NCI-H526 treated with DMSO at 0.1 percent for 48 hours (cell line): ENCODE measurements at places on chromosomes 7 and 10.

DNA sequence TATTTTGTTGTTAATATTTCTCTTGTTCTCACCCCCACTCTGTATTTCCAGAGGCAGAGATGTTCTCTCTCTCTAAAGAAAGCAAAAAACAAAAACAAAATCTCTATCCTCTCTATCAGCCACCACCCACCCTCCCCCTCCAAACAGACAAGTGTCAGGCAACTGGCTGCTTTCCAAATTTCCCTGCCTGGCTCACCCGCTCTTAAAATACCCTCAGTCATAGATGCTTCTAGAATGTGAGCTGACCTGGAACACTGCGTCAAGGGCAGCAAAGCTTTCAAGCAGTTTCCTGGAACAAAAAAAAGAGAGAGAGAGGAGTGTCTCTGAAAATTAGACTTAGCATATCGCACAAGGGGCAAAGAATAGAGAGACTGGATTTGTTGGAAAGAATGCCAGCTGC, 341.0 kb upstream of the ZMIZ1 start:
- no peak for DNase-seq

DNA sequence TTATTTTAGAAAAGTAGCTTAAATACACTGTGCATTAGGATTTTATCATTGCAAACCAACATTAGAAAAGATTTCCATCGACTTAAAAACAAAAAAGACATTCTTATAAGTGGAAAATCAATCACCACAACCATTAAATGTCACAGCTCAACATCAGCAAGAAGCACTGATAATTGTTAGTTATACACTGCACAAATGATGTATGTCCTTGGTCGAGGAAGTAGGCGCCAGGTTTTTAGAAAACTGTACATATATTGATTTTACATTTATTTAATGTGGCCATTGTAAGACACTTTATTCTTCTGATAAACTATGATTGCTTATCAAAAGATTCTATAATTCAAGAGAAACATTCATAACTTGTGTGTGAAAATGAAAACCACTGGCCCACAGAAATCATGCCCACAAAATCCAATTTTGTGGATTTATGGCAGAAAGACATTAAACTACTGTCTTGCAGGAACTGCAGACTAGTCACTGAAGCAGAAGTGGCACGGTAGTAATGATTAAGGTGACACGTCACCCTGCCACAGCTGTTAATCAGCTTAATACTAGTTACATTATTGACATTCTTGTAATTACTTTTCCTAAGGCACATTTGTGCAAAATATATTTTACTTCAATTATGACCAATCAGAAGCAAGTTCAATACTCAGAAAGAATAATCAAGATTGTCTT, 79.4 kb downstream of the VPS41 start:
- no peak for DNase-seq

DNA sequence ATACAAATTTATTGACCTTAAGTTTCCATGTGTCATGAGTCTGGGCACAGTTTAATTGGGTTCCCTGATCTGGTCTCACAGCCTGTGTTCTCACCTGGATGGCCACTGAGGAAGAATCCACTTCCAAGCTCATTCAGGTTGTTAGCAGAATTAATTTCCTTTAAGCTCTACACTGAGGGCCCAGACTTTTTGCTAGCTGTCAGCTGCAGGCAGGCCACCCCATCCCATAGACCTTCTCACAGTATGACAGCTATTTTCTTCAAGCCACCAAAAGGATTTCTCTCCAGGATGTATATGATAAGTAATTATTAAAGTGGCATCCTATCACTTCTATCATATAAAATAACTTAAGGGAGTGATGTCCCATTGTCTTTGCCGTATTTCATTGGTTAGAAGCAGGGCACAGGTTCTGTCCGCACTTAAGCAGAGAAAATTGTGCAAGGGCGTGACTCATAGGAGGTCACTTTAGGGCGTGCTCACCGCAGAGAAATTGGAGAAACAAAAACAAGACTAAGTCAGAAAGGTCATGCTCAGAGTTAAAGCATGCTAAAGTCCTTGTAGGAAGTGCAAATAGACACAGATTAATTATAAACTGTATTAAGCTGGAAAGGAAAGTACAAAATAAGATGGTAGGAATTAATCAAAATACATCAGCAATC, 109.9 kb downstream of the AHR start:
- no peak for DNase-seq

DNA sequence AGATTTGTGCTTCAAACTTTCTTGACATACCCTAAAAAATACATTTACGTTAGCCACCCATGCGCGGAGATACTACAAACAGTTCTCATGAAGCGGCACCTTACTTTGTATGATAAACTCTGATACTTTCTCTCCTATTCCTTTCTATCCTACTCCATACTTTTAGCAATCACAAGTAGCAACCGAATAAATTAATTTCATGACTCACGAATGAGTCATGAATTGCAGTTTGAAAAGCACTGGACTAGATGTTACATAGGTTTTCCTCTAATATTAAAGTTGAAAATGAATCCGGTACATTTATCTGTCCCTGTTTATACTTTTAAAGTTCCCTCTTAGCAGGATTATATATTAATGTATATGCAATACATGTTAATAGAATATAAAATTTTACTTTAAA, 67.6 kb downstream of the CUBN start:
- DNase-seq: no peak

- no peak for DNase-seq
Observed at GRCh38 chr10:112721080-112721698, 228.9 kb upstream of the TCF7L2 start.

DNA sequence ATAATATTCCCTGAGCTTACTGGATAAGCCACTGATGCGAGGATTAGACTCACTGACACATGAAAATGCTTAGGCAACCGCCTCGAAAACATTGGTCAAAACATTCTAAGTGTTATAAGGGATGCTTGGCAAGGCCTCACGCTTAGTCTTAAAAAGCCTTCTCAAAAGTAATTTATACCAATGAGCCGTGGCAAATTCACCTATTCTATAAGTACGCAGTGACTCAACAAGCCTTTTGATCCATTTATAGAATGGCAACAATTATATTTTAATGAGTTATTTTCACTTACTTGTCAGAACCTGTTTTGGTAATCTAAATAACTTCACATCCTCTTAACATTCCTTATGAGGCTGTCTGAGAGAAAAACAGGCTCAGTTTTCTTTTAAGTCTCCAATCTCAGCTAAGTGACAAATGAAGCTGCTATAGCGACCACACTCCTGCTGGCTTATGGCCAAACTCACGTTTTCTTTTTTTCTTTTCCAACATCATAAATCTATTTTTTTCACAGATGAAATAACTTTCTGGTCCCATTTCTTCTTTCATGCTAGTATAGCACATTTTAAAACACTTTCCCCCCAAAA, 121.2 kb upstream of the AFAP1L2 start:
- DNase-seq: no peak

DNA sequence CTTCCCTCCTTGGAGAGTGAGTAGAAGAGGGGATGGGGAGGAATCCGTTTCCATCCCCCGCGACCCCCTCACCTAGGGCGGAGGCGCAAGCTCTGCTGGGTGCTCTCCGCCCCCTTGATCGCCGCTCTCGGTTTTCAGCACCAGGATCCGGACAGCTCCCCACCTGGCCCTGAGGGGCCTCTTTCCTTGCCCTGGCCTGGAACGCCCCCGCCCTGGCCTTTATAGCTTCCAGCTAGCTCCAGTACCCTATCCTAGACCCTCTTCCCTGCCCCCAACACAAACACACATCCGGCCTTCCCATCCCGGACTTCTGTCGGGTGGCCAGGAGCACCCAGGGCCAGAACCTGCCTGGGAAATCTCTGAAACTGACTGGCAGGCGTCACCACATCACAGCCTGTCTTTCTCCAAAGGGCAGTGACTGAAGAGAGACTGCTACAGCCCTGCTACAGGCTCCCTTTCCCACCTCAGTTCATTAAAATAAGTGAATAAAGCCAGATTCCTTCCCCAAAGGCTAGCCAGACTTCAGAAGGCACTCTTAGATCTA, 72.3 kb upstream of the LEP start:
- no peak for DNase-seq

DNA sequence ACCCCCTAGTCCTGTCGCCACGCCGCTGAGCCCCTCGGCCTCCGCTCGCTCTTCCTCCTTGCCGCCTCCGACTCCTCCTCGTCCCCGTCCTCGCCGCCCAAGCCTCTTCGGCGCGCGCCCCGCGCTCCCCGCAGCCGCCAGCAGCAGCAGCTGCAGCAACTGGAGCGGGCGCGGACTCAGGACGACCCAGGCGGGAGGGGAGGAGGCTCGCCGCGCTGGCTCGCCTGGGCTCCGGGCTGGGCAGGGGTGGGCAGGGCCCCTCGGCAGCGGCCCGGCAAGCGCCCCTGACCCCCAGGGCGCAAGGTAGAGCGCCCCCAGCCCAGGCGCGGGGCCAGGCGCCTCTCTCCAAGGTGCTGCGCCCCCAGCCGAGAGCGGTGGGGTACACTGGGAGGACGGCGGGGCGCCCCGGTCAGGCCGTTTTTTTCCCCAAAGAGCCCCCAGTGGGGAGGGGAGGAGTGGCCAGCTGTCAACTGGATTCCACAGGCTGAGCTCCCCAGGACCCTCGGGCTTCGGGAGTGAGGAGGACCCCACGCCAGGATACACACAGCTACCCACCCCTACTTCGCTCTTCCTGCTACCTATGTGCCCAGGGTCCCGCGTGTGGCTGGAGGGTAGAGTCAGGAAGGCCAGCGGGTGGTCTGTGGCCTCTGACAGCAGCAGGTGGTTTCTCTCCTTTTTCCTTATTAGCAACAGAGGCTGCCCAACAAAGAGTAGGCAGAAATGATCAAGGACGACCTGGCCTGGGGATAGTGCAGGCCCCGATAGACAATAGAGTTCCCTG, 903 bp upstream of the KCNMA1 start:
- DNase-seq: peak; percentile 45

DNA sequence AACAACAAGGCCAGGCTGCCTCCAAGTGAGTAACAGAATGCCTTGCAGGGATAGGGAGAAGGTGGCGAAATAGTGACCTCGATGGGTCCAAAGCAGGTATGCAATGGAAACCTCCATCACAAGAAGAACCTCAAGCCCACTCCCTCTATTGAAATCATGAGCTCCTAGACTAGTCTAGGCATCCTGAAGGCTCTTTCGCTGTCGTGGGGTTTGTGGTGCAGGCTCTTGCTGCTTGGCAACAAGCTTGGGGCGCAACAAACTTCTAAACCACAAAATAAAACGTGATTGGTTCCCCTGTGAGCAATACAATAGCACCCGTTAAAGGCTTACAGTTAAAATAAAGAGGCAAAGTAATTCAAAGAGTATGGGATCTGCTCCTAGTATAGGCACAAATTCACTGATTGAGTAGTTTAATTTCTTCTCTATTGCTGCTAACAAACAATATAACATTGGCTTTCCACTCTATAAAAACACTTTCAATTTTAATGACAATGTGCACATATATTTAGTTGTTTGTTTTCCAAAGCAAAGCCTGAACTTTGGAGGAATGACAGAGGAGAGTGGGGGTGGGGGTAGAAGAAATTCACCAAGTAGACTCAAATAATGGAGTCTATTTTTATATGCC, 64.1 kb downstream of the C10orf67 start:
- DNase-seq: no peak

DNA sequence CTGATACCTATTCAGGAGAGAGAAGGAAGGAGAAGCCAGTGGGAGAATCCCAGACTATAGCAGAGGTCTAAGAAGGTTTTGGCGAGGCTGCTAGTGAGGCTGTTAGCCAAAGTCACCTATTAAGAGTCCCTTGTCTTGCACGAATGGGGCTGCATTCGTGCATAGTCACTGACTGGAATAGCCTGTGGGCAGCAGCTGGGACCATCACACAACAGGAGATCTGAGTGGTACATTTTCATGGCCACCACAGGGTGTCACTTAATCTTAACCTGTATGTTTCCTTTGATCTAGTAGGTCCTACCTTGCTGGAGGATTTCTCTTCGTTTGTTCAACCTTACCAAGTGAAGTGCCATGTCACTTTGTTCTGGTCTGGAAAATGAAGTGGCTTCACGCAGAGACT, 319.9 kb downstream of the BMPER start:
- DNase-seq: no peak
